ENCODE measurements at places on chromosomes 5 and 9.

DNA sequence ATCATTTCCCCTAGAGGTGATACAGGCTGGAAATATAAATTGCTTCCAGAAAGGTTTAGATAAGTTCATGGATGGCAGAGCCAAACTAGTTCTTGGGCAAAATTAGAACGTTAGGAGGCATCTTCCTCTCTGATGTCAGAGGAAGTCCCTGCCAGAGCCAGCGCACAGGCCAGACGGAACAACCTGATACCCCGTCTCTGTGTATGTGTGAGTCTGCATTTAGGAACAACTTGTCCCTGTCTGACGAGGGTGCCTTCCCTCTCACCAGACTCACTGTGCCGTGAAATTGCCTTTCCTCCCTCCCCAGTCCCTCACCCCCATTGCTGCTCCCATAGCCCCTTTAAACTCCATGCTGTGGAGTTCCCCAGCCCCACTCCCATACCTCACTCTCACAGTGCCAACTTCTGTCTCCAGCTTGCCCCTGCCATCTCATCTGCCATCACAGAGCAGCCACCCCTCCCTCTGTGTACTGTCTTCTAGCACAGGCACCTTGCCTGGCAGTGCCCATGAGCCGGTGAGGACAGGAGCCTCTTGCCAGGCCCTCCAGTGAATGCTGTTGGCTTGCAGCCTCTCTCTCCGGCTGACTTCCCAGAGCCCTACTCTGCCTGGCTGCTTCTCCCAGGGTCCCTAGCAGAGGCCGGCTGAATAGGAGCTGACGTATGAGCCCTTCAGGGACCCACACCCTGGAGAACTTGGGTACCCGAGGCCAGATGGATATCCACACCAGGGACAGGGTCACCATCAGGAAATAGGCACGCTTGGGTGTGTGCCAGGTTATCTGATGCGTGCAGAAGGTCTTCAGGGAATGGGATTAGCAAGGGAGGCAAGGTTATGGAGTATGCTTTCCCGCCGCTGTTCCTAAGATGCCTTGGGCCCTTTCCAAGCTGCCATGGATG lies 26.7 kb downstream of the UNC5A start:
- DNase-seq, result no peak

- no peak for DNase-seq
Observed at GRCh38 chr5:128081111-128081851, 2.3 kb upstream of the SLC12A2 start.

DNA sequence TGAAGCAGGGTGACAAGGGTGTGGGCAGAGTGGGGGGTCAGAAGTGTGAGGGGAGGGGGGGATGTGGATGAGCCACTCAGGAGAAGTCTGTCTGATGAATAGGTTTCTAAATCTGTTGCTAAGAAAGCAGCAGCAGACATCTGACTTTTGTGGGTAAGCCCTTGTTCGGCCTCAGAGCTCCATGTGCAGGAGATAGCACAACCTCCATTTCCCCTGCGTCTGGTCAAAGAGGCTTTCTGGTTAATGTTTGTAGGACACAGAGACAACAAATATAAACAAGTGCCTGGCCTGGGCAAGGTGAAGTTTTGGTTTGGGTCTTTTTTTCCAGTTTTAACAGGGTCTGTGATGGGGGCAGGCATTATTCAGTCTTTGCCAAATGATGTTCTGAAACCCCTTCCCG lies 57.0 kb upstream of the GNE start:
- no peak for DNase-seq

DNA sequence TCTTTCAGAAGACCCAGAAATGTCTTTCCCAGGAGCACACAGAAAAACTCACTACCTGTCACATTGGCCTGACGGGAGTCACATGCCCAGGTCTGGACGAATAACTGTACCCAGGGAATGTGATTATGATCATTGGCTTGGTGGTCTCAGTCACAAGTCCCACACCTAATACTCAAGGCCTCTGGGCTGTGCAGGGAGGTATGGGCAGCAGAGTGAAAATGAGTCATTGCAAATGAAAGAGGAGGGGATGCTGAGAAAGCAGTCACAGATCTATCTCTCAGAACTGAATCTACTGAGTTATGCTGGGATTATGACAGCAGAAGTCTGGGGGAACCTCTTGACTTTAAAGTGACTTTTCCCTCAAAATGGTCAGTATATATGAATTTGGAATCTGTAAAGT lies 36.9 kb downstream of the SGCD start:
- DNase-seq, result no peak

- DNase-seq, result no peak
Observed at GRCh38 chr9:84755380-84755779, 85.9 kb downstream of the NTRK2 start.

GRCh38 chr5:116771466-116772151 lies 197.0 kb upstream of the SEMA6A start:
- peak; percentile 25 for DNase-seq

- DNase-seq, result no peak
Observed at GRCh38 chr5:133081036-133081435, 29.2 kb downstream of the HSPA4 start.

DNA sequence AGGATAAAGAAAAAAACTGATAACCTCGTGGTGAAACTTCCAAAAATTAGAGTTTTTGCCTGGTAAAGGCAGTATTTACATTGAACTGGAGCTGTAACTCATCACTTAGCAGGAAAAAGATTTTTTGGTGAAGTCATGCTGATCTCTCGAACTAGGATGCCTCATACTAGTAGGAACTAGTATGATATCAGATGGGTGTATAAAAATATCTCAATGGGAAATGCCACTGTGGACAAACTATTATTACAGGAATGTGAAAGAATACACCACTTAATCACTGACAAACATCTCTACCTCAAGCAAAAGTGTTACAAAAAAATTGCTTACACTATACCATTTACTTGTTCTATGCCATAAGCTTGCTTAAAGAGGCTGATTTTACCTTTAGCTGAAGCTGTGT lies 28.4 kb downstream of the RFX3 start:
- no peak for DNase-seq

GRCh38 chr9:1794547-1795270 lies 220.4 kb upstream of the SMARCA2 start:
- no peak for DNase-seq

- no peak for DNase-seq
Observed at GRCh38 chr5:180623844-180624243, 25.6 kb downstream of the FLT4 start.

DNA sequence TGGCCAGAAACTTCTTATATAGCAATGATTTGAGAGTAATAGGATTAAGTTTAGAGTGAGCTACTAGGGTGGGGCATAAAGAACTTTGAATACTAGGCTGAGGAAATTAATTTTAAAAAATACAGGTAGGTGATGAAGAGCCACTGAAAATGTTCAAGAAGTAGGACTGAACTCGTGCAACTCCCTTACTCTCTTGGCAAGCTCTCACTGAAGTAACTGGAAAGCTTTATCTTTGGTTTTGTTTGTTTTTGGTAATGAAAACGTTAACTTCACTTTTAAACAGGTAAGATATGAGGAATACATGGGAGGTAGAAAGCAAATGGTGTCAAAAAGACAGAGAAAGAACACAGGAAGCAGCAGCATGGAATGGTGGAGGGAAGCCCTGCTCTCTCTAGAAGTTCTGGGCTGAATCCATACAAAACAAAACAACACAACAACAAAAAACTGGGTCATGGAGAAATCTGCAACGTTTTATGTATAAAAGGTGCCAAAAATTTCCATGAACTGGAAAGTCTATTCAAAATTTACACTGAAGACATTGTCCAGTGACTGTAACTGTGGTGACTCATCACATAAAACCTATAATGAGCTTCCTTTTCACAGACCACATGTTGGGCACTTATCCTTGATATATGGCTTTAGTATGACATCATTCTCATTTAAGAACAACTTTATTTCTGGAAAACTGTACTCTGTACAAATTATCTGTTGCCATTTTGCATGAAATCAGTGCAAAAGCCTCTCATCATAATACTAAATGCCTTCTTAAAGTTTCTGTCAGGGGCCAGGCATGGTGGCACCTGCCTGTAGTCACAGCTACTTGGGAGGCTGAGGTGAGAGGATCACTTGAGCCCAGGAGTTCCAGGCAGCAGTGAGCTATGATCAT lies 91.2 kb upstream of the CHD1 start:
- DNase-seq, result no peak

All from globus pallidus (tissue), 1 donor.